ENCODE measurements at places on chromosomes 6 and 20.

DNA sequence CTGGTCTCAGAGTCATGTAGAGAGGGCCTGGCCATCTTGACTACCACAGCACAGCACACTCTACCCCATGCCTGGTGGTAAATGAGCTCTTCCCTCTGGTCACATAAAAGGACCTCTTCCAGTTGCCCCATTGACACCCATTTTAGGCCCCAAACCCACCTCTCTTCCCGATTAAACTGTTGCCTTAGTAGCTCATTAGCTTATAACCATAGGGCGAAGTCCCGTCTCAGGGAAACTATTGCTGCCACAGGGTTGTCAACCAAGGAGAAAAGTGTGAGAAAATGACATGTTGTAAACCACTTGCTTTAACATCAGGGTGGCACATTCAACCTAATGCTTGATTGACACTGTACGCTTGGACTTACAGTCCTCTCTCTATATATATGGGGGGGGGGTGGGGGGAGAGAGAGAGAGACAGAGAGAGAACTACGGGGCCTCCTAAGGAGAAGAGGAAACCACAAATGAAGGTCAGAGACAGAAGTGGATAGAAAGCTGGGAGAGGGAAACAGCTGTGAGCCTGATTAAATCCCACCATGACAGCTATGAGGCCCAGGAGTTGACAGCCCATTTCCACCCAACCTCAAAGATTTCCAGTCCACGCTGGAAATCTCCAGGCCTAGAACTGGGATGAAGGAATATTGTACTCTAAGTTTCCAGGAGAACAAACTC is 14.9 kb upstream of the BTN1A1 start:
- no peak for DNase-seq

GRCh38 chr6:90068264-90068663 is 174.0 kb downstream of the GJA10 start:
- DNase-seq = no peak

GRCh38 chr6:71250099-71250602 is 38.5 kb upstream of the OGFRL1 start:
- no peak for DNase-seq

- DNase-seq = no peak
These were observed 110.0 kb downstream of the GPX5 start for GRCh38 chr6:28635547-28636158.

GRCh38 chr20:43583133-43583864 is 7.4 kb upstream of the IFT52 start:
- DNase-seq = no peak

GRCh38 chr20:43293068-43293786 is 103.5 kb upstream of the PTPRT start:
- DNase-seq = no peak
